Activated CD4-positive, alpha-beta T cell treated with anti-CD3 and anti-CD28 coated beads, Interleukin-2, amount 50 U/mL, for 16 hours (primary cell): ENCODE measurements at places on chromosomes 2 and 18.

DNA sequence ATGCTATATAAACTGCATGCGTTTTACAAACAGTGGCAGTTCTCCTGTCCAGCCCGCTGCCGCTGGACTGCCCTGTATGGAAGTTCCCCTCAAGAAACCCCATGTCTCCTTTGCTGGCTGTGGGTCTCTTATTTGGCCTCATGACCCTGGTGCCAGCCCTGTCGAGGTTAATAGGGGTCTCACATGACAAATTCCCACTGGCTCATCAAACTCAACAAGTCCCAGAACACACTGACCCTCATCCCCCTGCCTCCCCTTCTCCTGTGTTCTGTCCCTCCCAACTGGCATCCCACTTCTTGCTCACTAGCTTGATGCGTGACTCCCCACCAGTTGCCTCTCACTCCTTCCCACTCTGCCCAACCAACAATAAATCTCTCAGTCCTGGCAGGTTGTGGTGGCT lies 137.6 kb upstream of the HS6ST1 start:
- no peak for DNase-seq

GRCh38 chr2:162925595-162925994 lies 87.0 kb upstream of the KCNH7 start:
- DNase-seq = no peak

- DNase-seq = no peak
Measured at GRCh38 chr2:75870651-75871137, 160.0 kb upstream of the GCFC2 start.

DNA sequence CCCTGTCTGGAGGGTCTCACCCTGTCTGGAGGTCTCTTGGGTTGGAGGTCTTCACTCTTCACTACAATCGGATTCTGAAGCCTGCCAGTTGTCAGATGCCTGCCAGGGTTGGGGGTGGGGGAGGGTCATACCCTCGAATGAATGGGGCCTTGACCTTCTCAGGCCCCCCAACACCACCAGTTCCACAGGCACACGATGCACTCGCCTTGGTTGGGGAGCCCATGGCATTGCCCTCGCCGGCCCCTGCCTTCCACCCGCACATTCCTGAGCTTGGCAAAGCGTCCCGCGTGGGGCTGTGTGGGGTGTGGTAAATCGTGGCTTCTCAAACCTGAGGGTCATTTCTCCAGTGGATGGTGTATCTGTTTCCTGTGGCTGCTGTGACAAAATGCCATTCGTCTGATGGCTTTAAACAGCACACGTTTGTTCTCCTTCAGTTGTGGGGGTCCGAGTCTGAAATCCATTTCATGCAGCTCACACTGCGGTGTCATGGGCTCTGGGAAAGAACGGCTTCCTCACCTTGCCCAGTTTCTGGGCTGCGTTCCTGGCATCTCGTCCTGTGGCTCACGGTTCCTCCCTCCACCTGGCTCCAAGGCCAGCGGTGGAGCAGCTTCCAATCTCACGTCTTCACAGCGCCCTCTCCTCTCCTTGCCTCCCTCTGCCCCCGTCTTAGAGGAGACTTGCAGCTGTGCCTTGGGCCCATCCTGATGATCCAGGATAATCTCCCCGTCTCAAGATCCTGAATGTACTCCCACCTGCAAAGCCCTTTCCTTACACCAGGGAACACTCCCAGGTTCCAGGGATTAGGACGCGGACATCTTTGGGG lies 38.0 kb upstream of the HPCAL1 start:
- DNase-seq = no peak

DNA sequence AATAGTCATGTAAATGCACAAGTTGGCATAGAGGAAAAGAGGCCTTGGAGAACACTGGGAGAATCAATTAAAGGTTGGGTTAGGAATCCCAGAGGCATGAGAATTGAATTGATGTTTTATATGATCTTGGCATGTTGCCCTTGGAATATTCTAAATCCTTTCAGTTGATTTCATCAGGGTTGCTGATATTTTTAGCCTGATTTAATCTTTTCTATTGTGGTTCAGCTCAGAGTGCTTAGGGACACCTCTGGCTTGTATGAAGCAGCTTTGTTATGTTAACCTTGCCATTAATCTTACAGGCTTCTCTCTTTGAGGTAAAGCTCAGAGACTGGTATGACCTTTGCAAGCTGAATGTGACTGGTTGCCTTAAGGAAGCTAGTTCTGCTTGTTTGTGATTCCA lies 64.4 kb upstream of the LYPD6B start:
- DNase-seq = no peak

DNA sequence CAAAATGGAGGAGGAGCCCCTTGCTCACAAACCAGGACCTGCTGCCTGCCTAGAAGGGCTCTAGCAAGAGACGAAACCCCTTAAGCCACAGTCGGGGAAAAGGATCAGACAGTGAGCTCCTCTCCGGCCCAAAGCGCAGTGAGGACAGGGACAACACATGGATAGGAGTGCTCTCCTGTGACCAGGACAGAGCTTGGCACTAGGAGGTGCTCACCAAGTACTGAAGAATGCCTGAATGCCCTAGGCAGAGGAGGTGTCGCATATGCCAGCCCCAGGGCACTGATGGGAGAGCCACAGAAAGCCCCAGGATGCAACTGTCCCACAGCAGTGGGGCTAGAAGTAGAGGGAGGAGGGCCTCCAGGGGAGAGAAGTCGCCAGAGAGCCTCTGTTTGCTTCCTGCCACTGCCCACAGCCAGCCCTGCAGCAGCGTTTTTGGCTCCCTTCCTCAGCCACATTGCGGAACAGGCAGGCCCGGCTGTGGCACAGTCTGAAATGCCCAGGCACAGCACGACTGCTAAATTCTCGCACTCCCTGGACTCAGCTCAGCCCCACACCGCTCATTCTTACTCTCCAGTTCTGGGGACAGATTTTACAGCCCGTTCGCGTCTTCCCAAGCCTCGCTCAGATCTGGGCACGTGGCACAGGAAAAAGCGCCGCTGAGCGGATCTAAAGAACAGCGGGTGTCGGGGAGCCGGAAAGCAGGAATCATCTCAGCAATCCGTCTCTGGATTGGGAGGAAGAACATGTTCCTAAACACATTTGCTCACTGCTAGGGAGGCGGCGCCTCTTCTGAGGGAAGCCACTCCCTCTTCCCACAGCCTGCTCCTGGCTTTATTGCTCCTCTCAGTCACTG lies 98.7 kb upstream of the POU3F3 start:
- no peak for DNase-seq

DNA sequence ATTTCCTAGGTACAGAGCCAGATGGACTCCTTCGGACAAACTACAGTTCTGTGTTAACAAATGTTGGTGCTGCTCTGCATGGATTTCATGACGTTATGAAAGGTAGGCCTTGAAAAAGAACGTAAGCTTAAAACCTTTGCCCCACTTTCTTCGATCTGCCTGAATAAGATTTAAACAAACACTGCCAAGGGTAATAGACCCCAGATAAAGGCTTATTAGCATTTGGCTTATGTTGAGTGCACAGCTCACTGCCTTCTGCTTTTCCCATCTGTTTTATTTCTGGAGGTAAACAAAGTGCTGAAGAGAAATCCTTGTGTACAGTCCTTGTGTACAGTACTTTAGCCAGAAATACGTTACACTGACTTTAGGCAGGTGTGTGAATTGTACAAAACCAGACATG lies 50.0 kb upstream of the STON1 start:
- no peak for DNase-seq

GRCh38 chr2:143704451-143705106 lies 575.4 kb downstream of the ARHGAP15 start:
- DNase-seq = peak; percentile 89

GRCh38 chr2:190343536-190344275 lies at the start of gene INPP1:
TSS of gene INPP1 (plus strand) at chr2:190343589. CDS start at chr2:190360103, 16,514 bp downstream.
- peak; percentile 48 for DNase-seq

GRCh38 chr2:104733226-104733943 lies 120.5 kb upstream of the POU3F3 start:
- peak; percentile 25 for DNase-seq

- DNase-seq = no peak
Measured at GRCh38 chr2:118737684-118738083, 109.8 kb downstream of the EN1 start.

- DNase-seq = no peak
Measured at GRCh38 chr2:176085861-176086771, 2.4 kb upstream of the EVX2 start.
